ENCODE measurements at places on chromosomes 5 and 9.

- DNase-seq: no peak
Measured at GRCh38 chr5:133048993-133049725, 2.7 kb upstream of the HSPA4 start.

DNA sequence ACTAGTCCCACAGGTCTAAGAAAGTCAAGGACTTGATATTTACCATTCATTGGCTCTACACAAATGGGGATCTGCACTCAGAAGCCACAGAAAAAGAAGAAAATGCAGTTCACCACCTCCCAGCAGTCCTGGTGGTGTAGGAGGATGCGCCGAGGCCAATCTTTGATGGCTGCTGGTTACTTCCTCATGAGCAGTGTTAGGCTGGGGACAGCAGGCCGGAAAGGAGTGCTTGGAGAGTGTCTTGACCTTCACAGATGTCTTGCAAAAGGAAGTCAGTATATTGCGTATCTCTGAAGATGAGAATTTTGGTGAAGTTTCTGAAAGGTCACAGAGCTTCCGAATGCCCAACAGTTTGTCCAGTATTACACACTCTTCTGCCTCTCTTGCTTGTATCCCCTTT is 597.0 kb downstream of the EBF1 start:
- peak; percentile 24 for DNase-seq

GRCh38 chr5:151665613-151666012 is 21.1 kb downstream of the SPARC start:
- DNase-seq: no peak

- no peak for DNase-seq
Measured at GRCh38 chr5:78127875-78128274, 166.6 kb downstream of the AP3B1 start.

Data from CD4-positive, alpha-beta T cell treated with Interleukin-15 for 1 hour (primary cell).